Stimulated activated CD4-positive, alpha-beta T cell treated with anti-CD3 and anti-CD28 coated beads, Interleukin-12 subunit alpha, Interleukin-12 subunit beta, amount 100 ng/mL, for 24 hours (primary cell): ENCODE measurements at places on chromosomes 3 and 15.

DNA sequence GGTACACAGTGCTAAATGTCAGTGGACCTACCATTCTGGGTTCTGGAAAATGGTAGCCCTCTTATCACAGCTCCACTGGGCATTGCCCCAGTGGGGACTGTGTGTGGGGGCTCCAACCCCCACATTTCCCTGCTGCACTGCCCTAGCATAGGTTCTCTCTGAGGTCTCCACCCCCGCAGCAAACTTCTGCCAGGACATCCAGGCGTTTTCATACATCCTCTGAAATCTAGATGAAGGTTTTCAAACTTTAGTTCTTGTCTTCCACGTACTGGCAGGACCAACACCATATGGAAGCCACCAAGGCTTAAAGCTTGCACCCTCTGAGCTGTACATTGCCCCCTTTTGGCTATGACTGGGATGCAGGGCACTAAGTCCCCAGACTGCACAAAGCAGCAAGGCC is 788.2 kb upstream of the ALCAM start:
- no peak for DNase-seq

- DNase-seq = no peak
These were observed 47.9 kb downstream of the TNK2 start for GRCh38 chr3:195860456-195860855.

DNA sequence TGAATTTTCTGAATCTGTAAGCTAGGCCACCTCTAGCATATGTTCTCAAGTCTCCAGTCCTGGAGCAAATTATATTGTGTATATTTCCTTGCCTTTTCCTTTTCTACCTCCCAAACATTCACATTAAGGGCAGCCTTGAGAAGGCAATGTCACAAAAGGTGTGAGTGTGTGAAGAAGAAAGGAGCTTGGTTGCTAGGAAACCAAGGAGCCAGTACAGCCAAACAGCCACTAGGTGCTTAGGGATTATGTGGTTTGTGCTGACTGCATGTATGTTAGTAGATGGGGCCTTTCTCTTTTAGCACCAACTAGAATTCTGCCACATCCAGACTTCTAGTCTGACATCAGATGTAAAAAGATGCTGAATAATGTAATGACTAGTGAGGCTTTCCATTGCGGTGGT is 118.8 kb upstream of the DAZL start:
- DNase-seq = no peak

DNA sequence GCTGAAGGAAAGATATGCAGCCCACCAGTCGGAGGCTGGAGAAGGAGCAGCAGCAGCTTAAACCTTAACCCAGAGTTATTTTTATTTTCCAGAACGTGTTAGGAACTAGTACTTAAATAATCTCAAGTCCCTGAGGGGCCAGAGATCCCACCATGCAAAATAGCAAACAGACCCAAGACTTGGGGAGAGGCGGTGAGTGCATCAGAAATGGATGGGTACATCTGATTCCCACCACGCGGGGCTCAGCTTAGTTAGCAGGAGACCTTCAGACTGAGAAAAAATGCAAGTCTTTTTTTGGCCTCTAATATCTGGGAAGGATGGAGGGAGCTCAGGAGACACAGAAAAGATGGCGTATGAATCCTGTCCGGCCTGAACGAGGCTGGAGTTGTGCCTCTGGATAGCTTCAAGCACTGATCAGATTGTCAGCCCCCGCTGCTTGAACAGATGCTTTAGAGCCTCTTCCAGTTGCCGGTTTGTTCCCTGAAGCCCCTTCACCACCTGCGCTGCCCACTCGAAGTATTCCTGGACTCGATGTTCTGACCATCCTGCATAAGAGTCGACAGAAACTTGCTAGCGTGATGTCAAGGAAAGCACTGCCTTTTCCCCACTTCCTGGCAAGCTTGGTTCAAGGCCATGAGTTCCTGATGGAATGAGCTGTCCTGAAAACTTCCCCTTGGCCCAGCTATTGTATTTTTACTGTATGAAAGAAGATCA is 1.3 kb downstream of the HDDC3 start:
- no peak for DNase-seq

DNA sequence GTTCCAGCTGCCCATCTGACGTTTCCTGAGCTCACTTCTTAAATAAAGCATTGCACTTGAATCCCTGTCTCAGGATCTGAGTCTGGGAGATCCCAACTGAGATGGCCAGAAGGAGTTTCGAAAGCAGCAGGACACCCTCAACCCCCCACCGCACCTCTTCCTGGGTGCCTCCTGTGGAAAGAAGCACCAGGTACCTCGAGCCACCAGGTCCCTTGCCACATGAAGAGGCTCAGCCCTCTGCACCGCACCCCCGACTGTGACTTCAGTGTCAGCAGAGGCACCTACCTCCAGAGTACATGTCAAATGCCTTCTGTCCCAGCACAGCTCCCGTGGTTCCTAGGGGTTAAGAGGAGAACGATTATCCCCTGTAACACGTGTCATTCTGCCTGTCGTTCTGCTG is 26.7 kb downstream of the FAM3D start:
- DNase-seq = no peak

DNA sequence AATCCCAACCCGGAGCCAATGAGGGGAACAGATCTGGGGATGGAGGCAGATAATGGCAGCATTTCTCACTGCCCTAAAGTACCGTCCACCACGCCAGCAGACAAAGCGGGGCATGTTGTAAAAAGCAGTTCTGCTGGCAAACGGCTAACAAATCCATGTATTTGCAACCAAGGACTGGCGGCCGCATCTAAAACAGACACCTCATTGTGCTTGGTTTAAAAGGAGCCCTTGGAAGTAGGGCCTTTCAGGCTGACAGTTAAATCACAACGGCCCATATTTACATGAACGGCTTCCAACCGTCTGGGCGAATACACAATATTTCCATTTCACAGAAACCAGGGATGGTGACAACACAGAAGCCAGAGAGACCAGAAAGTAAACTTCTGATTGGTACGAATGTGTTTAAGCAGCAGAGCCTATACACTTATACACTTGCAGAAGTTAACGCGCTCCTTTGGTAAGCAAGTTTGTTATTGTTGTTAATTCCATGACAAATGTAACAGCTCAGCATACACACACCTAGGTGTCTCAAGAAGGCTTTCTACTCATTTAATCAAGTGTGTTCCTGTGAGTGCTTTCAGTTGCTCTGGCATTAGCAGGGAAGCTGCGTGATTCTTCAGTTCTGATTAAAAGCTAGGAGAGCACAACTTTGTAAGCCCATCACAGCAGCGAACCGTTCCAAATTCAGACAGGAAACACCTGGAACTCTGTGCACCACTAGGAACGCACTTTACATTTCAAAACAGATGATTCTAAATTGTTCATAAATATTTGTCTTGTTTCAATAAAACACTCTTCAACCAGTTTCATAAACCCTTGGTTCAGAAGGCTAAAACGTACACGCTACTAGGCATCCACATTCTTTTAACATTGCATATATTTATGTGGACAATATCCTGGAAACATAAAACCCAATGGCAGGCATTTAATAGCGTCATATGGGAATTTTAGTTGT is 112.9 kb downstream of the PDZRN3 start:
- DNase-seq = no peak

DNA sequence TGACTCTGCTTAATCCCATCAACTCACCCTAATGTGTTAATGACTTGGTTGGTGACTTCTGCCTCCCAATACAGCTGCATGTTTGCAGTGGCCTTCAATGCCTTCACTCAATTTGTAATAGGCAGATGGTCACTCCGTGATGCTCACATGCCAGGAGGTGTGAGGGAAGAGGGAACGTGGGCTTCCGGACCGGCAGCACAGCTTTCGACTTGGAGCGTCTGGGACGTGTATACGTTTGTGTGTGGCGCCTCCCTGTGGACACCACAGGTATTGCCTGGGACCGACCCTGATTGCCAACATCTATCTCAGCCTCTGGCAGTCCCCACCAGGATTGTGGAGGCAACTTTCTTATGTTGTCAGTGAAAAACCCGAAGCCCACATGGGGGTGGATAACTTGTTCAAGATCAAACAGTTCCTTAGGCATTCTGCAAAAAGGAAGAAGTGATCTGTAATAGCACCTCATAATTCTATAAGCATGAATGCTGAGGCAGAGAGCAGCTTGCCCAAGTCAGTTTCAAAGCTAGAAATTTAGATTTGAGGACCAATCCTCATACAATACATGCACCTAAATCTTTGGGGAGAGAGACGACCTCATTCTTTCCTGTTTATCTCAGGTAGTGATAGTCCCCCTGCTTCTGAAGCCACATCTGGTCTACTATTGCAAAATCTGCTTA is 16.9 kb downstream of the MRPL46 start:
- peak; percentile 52 for DNase-seq

DNA sequence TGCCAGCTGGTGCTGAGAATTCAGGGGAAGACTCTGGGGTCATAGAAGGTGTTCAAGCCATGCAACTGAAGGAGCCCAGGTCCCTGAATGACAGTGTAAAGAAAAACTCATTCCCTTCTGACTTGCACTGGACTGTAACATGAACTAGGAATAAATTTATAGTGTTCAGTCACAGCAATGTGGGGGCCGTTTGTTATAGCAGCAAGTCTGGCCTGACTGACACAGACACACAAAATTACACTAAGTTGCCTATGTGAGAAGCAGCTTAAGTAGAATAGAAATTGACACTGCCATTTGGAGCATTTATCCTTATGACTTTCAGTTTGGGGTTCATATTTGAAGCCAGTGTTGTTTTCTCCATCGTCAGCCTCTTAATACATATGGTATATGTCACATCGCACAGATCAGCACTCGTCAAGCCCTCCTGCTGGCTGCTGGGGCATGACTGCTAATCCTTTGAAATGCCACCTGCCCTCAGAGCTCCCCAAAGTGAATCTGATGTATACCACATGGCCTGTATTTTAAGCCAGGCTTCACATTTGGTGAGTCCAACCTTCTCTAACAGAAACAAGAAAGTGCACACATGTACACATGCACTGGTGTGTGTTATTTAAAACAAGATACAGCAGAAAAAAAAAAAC is 17.1 kb upstream of the HEG1 start:
- DNase-seq = no peak

DNA sequence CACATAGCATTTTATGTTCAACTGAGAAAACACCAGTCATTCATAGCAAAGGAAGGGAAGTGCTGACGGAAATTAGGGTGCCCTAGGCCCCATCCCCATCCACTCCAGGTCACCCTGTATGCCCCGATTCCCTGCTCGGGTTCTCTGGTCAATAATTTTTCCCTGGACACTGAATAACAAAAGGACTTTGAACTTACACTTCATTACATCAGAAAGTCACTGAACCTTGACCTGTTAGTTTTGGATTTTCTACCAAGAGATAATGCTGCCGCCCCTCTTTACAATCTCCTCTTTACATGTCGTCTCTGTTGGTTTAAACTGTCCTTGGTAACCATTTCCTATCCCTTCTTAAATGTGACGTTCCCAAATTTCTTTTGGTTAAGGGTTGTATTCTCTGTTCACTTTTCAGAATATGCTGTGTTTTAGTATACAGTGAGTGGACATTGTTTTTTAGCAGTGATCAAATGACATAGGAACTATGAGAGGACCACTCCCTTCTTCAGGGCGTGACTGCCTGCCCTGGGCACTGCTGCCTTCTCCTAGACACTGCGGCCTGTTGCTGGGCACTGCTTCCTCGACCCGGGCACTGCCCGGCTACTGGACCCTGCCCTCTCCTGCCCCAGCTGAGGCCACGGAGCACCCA is 13.6 kb upstream of the AHSG start:
- DNase-seq = no peak

DNA sequence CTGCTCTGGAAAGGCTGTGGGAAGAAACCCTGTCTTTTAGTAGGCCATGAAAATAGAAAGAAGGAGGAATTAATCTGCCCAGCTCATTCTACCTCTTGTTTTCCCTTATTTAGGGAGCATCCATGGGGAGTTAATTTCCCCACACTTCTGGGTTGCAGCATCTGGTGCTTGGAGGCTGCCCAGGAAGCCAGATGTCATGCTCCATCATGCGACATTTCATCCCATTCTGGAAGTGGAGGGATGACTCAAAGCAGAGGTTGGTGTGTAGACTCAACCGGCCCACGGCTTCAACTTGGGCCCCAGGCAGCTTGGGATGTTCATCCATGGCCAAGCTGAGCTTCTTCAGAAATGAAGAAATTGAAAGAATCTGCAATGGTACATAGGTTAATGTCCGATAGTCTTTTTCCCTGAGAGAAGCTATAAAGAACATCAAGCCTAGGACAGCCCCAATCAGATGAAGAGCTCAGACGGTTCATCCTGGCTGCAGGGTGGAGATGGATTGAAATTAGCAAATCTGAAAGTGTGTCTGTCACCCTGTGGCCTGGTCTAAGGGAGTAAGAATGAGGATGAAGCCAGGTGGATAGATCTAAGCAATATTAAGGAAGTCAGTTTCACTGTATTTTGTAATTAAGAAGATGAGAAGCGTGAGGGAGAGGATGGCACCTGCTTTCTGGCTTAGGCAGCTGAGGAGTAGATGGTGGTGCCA is 24.5 kb upstream of the PROK2 start:
- DNase-seq = no peak

DNA sequence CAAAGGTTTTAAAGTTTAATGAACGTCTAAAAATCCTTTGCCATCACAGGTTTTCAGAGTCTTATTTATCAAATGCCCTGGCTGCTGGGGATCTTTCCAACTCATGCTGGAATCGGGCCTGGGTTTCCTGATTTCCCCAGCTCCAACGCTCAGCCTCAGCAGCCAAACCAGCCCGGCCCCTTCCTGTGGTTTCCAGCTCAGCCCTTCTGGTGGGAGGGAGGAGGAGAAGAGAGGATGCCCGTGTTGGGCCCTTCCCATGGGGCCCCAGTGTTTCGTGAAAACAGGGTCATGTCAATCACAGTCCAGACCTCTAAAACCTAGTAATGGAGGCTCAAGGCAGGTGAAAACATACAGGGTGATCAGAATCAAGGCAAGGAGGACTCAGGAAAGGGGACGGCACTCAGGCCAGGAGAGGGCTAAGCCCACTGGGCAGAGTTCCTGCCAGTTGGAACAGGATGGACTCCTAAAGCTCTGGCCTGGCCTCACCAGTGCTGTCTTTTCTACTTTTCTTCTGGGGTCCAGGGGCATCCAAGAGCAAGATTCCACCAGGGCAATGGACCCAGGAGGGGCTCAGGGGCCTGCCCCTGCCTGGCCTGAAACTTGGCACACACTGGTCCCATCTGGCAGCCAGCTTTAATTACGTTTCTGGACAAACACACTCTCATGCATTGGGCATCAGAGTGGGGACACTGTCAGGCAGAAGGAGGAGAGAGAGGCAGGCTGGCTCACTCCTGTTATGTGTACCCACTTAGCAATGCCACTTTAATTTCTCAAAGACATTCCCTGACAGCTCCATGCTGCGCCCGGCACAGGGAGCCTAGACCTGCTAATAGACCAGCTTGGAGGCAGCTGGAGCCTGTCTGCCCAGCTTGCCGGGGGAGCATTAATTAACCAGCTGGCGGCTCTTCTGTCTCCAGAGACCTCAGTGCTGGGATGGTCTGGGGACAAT is 194.6 kb downstream of the FAM43A start:
- no peak for DNase-seq

DNA sequence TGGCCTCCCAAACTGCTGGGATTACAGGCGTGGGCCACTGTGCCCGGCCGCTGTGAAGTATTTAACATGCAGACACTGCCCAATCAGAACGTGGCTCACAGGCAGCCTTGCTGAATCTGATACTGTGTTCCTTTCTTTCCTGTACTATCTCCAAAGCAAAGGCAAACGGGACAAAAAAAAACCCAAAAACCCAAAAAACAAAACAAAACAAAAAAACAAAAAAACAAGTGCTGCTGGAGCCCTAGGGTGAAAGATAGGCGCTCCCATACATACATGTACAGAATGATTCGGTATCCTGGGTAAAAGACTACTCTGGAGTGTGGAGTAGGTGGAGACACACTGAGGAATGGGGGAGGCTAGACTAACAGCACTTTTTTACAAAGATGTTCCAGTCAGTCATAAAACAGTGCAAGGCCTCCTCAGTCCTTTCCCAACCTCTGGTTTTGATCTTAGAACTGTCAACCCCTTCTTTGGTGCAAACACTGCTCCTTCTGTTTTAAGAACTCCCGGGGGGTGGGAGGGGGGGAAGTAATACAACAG is 7.7 kb upstream of the MAP1A start:
- DNase-seq = no peak
